ENCODE measurements at places on chromosomes 5 and 9.
A peak's percentile ranks its signal among the peaks of the same experiment; 100 is the strongest.

DNA sequence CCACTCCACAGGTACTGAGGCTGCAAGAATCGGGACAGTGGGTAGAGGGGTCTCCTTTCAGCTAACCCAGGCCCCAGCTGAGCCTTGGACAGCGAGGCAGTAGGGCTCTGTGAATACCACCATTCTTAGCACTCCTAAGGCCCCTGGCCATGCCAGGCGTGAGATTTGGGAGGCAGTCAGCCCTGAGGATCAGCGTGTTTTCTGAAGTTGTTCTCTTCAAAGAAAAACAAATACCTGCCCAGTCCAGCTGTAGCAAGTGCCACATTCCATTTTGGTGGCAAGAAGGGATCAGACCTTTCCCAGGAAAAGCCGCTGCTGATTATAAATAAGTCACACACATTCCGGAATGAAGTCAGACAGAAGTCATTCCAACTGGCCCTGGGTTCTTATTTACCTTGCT lies 47.8 kb downstream of the RALGPS1 start:
- DNase-seq: no peak

DNA sequence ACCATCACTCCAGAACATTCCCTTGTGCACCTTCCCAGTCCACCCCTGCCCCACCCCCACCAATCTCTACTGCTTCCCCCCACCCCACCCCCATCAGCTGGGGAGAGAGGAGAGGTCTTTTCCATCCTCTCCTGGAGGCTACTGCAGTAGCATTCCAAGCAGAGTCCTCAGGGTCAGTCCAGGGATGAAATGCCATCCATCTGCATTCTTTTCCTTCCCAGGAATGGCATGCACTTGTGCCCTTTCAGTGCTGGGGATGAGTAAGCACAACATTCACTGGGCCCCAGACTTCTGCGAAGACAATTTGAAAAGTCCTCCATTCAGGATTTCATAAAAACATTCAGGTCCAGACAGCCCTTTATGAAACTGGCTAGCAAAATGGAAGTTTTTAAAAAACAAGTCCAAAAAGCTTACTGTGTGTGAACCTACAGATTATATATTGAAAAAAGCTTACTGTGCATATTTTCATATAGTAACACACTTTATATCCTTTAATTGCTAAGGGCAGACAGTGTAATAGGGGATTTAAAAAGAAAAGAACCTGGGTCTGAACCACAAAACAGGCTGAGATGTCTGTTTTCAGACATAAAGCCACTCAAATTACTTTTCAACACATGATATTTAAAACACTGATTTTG lies 50.0 kb upstream of the GOLPH3 start:
- peak; percentile 53 for DNase-seq

DNA sequence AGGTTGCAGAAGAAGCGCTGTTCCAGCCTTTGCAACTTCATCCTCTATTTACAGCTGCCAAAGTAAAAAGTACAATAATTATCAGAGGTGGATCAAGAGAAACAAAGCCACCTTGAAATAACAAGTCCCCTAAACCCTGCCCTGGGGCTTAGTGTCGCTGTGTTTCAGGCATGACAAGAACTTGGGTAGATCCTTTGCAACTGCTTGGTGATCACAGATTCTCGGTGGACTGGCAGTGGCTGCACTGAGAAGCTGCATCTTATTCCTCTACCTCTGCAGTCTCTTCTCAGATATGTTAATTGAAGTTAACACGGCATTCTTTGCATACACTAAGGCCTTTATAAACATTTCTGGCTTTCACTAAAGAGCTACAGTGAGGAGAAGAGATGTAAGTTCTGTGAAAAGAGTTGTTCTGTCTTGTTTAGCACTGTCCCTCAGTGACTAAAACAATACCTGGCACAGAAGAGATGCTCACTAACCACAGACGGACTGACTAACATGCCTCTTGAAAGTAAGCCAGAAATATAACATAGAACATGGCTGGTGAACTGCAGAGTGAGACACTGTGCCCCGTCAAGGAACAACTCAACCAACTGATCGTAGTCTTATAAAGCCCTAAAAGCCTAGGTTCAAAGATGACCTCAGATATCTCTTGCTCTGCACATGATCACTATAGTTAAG lies 144.2 kb downstream of the MLLT3 start:
- no peak for DNase-seq

- peak; percentile 20 for DNase-seq
Measured at GRCh38 chr5:174571662-174572397, 152.6 kb upstream of the MSX2 start.

DNA sequence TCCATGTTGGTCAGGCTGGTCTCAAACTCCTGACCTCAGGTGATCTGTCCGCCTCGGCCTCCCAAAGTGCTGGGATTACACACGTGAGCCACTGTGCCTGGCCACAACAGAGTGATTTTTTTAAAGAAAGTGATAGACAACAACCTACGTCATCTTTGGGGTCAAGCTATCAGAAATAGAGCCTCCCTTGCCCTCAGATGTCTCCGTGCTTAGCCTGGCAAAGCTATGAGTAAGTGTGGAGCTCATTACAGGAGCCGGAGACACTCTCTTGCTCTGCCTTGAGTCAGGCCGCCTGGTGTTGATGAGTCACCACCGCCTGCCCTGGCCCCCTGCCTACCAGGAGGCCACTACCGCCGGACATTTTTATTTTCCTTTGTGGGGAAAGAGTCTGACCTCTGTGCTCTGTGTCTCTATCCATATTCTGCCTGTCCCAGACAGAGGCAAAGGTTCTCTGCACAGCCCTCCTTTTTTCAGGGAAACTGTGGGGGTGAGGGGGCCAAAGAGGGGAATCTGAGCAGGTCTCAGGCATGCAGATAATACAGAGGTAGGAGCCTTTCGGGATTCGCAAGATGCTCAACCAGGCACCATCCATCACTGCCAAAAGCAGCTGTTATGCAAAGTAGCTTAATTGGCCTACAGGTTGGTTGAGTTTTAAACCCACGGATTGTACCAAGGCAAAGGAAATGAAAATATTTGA lies 123.7 kb upstream of the CPEB4 start:
- peak; percentile 73 for DNase-seq

- DNase-seq: no peak
Measured at GRCh38 chr5:66080664-66081063, 63.4 kb upstream of the SREK1 start.

DNA sequence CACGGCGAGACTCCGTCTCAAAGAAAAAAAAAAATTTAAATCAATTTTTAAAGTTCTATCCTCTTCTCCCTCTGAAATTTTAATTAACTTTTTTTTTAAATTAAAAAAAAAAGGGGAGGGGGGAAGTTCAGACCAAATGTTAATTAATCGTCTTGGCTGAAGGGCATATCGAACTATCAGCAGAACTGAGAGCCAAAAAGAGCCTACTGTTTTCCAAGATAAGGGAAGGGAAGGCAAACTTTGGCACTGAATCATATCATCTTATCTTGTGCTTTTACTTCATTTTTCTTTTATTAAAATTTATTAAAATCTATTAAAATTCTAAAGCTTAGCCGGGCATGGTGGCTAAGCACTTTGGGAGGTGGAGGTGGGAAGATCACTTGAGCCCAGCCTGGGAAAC lies 45.9 kb upstream of the MTMR12 start:
- DNase-seq: no peak

GRCh38 chr9:13274886-13275641 lies 4.4 kb downstream of the MPDZ start:
- no peak for DNase-seq
